ENCODE measurements at places on chromosomes 1 and 21.

DNA sequence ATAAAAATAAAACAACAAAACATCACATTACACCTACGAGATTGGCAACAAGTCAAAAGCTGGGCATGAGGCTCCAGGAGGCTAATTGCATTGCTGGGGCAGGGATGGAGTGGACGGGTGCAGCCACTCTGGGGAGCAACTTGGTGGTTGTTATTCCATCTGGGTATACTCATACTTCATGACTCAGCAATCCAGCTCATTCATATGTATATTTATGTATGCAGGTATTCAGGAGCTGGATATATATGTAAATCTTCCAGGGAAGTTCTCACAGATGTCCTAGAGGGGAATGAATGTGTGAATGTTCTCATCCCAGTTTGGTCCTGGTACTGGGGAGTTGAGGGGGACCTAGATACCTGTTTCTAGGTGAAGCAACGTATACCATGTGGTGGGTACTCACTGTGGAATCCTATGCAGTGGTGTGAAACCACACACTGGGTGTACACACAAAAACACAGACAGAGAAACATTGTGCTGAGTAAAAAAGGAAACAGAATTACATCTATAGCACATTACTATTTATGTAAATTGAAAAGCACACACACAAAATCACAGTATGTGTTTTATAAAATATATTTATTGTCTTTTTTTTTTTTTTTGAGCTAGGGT lies 79.7 kb upstream of the RAB4A start:
- no peak for DNase-seq

DNA sequence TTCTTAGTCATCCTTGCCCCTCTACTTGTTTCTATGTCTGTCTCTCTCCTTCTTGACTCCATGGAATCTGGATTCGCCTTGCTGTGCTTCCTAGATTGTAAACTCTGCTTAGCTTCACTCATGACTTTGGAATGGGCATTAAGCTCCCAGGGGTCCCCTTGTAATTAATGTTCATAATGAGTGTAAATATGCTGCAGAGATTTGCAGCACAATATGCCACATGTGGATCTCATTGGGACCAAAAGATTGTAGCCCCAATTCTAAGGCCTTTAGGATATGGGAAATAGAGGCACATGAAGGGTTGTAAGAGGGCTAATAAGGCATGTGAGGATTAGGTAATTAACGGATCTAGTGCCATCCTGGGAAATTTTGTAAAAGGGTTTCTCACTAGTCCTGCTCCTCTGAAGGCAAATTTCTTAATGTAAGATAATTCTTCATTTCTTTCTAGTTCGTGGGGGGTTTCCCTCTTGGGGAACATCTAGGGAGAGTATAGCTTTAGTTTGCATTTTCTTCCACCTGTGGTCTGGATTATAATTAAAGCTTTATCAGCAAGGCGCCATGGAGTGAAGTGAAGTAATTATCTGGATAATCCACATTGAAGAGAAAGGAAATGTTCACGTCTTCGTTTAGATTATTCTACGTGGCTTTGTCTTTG lies 659.2 kb upstream of the PLXNA2 start:
- DNase-seq: no peak

DNA sequence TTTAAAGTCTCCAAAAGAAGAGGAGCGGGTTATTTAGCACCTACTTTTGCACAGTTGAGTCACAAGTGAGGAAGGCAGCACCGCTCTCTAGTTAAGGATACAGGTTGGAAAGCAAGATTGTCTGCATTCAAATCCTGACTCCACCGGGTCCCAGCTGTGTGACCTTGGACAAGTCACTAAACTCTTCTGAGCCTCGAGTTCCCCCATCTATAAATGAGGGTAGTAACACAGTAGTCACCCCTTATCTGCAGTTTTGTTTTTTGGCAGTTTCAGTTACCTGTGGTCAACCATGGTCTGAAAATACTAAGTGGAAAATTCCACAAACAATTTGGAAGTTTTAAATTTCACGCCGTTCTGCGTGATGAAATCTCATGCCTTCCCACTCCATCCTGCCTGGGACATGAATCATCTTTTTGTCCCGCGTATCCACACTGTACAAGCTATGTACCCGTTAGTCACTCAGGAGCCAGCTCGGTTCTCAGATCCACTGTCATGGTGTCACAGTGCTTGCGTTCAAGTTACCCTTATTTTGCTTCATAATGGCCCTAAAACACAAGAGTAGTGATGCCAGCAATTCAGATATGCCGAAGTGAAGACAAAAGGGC lies 49.4 kb downstream of the CAPZB start:
- peak; percentile 60 for DNase-seq

DNA sequence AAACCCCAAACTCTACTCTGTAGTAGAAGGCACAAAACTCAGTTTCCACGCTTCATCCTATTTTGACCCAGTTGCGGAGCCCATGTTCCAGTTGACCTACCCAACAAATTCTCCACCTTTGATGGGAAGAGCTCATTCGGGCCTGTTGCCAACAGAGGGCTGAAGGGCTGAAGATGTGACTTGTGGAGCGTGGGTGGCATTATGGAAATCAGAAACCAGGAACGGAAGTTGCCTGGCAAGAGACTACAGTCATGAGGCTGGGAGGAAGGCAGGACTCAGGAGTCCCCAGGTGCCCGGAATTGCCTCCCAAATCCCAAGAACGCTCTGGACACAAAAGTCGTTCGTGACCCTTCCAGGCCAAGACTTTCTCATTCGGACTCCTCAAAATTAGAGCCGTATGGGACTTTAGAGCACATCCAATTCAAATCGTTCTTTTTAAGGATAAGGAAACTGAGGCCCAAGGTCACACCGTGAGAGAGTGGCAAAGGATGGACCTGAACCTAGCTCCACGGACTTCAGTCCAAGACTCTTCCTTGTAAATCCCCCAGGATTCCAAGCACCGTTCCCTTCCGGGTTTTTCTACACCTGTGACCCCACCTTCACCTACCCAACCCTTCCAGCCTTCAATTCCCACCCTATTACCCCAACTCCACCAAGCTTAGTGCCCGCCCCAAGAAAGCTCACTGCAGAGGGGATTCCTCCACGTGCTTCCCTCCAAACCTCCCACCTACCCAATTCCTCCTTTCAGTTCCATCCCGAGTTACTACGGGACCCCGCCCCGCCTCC lies 739 bp downstream of the SMG5 start:
- DNase-seq: peak; percentile 39

DNA sequence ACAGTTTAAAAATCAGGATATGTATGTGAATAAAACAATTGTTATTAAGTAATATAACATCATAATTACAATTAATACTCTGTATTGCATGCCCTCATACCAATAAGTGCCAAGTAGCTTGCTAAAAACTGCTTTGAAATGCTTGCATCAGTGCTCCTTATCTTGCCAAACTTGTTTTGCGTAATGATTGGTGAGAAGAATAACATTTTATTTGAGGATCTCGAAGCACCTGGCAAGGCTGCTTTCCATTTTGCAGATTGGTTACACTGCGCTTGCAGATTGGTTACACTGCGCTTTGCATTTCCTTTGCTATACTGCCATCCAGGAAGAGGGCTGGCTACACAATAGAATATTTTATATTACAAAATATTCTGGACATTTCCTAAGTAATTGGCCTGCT lies 1.7 kb upstream of the PBX1 start:
- DNase-seq: no peak

- DNase-seq: no peak
These were observed 21.1 kb downstream of the MAPKAPK2 start for GRCh38 chr1:206705726-206706297.

- no peak for DNase-seq
These were observed 43.1 kb downstream of the PTPRU start for GRCh38 chr1:29279406-29279805.

GRCh38 chr1:106534612-106535011 lies 521.9 kb upstream of the PRMT6 start:
- DNase-seq: no peak

GRCh38 chr1:68301471-68302001 lies 69.2 kb upstream of the WLS start:
- DNase-seq: no peak

DNA sequence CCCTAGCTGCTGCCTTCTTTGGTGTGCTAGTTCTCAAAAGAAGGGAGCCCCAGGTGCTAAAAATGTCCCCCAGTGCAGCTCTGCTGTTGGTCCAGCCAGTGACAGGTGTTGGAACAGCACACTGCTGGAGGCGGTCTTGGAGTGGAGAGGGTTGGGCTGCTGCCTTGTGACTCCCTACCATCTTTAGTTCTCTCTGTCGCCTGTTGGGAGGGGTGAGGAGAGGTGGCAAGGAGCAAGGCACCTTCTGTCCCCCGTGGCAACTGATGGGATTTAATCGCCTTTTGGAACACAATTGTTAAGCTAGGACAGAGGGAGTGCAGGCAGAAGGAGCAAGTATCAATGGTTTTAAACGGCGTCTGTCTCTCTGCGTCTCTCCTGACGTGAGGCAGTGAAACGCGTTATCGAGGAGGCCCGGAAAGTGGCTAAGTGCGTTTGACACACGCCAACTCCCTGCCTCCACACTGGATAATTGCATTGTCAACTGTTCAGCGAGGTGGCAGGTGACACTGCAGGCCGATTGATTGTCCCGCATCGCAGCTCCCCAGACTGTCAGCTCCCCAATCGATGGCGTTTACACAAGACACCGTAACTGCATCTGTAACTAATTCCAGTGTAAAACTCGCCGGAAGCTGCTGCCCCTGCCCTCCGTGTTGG lies 34.0 kb downstream of the TMEM53 start:
- no peak for DNase-seq

GRCh38 chr1:168227620-168228019 lies 1.8 kb downstream of the SFT2D2 start:
- no peak for DNase-seq

- DNase-seq: no peak
These were observed 64.2 kb downstream of the ACOT7 start for GRCh38 chr1:6329396-6329795.

GRCh38 chr1:169784102-169784501 lies 10.6 kb downstream of the METTL18 start:
- DNase-seq: no peak

DNA sequence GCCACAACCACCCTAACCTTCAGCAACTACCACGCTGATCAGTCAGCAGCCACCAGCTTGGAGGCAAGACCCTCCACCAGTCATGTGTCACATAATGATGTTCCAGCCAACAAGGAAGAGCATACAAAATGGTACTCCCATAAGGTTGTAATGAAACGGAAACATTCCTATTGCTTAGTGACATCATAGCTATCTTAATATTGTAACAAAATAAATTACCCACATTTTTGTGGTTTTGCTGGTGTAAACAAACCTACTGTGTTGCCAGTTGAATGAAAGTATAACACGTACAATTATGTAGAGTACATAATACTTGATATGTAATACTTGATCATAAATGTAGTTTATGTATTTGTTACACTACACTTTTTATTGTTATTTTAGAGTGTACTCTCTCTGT lies 1363.2 kb upstream of the ADGRL4 start:
- no peak for DNase-seq

DNA sequence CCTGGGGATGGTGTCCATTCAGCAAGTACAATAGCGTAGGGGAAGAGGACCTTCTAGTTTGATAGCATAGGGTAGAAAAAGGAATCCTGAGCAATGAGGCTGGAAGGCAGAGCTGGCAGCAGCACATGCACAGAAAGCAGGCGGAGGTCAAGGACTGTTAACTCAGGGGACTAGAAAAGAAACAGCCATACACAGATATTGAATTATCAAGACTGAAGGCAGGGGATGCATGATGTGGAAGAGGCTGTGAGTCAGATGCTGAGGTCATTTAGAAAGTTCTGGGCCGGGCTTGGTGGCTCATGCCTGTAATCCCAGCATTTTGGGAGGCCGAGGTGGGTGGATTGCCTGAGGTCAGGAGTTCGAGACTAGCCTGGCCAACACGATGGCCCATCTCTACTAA lies 65.6 kb downstream of the OPTC start:
- no peak for DNase-seq

- DNase-seq: no peak
These were observed 71.7 kb upstream of the SIM2 start for GRCh38 chr21:36627242-36627641.

DNA sequence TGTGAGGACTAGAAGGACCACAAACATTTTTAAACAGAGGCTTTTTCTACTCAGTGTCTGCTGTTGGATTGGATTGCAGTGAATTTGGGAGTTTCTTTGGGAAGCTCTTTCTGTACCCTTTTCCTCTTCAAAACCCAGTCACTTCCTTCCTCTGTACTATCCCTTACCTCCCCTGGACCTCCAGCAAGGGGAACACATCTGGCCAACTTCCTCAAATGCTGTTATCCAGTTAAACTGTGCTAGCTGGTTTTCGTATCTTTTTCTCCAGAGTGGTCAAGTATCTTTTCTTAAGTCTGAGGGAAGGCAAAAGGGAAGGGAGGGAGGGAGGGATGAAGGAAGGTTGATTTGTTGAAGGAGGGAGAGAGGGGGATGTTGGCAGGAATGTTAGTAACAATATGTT lies 99.2 kb upstream of the TNR start:
- DNase-seq: no peak

GRCh38 chr1:28449904-28450303 lies 55.9 kb upstream of the RCC1 start:
- peak; percentile 48 for DNase-seq

- no peak for DNase-seq
These were observed 14.4 kb downstream of the PPFIA4 start for GRCh38 chr1:203040513-203041275.

DNA sequence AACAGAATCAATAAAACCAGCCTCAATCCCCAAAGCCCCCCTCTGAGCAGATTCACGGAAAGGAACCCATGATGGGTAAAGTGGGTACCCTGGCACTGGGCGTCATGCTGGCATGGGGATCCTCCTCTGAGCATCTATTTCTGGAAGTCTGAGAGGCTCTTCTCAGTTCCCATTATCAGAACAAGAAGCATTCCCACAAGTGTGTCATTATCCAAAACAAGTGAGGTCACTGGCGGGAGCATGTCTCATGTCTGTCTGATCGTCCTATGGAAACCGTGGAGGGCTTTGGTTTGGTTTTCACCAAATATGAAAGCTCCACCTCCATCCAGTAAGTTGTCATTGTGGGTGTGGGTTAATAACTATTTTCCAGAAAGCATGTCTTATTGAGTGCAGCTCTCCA lies 70.7 kb downstream of the PGM1 start:
- DNase-seq: no peak

GRCh38 chr21:38973552-38973951 lies 167.8 kb downstream of the ETS2 start:
- DNase-seq: no peak

- DNase-seq: no peak
These were observed 1634.1 kb downstream of the PLA2G4A start for GRCh38 chr1:188462837-188463236.

DNA sequence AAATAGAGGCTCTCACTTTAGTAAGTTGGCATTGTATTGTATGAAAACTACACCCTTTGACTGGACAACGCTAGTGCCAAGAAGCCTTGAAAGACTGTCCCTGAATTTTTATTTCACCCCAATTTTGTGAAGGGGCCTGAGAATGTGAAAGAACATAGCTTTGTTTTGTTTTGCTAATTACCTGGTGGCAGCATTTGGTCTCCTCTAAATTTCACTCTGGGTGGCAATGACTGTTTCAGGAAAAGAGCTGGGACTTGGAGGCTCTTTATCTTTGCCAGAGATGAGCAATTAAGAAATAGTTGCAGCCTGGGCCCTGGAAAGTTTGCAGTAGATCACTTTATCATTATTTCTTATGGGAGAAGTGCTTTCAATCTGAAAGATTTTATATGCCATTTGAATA lies 117.6 kb downstream of the KCNK2 start:
- DNase-seq: no peak
